ENCODE measurements at places on chromosomes 5 and 9. TPM values are rescaled to one million over a fixed set of nuclear protein-coding genes. Genes with fewer than 3 reads are reported as not detected.

GRCh38 chr9:127491516-127491915 is 40.2 kb downstream of the LRSAM1 start:
- DNase-seq, result no peak

DNA sequence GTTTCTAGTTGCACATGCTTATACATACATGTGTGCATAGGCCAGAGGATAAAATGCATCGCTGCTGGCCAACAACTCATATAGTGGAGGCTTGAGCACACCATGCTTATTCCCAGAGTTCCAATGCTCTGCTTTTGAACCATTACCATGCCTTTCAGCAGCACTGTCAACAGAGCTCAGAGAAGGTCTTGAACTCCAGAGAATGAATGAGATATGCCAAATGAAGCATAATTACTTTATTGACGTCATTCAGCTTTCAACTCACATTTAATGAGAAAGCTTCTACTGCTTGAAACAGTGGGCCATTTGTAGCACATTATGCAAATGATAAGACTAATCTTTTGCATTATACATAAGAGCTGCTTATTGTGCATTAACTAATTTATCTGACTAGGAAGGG is 765.3 kb upstream of the GRAMD2B start:
- no peak for DNase-seq

Gene SLC1A1
- total RNA-seq, result 8.3 TPM

Gene MOCS2
- total RNA-seq, result 31.1 TPM

Gene PCDHA6
- total RNA-seq, result not detected

Gene IL17B
- total RNA-seq, result not detected

Measured in endothelial cell of umbilical vein (primary cell).